ENCODE measurements at places on chromosomes 13 and 19.
A peak's percentile ranks its signal among the peaks of the same experiment; 100 is the strongest.

GRCh38 chr19:13764821-13765394 is 586 bp downstream of the MRI1 start:
- peak; percentile 28 for DNase-seq

GRCh38 chr19:55672418-55672817 is 2.6 kb upstream of the EPN1 start:
- no peak for DNase-seq

DNA sequence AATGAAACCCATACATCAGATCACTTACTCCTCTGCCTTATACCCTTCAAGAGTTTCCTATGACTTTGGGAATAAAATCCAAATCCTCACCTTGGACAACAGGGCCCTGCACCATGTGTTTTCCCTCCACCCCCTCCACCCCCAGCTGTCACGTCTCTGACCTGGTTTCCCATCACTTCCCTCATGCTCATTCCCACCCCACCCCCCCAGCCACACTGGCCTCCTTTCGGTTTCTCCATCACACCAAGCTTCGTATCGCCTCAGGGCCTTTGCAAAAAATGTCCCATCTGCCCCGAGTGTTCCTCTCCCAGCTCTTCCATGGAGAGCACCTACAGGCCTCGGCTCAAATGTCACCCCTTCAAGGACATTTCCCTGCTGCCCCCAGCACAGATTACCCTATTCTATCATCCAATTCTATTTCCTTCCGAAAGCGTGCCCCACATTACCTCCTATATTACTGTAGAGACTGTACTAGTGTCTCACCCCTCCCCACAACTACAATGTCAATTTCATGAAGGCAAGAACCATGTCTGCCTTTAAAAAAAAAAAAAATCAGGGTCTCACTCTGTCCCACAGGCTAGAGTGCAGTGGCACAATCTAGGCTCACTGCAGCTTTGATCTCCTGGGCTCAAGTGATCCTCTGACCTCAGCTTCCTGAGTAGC is 16.8 kb upstream of the FFAR2 start:
- no peak for DNase-seq

GRCh38 chr19:41265395-41266153 is 1.4 kb downstream of the HNRNPUL1 start:
- DNase-seq: peak; percentile 9

DNA sequence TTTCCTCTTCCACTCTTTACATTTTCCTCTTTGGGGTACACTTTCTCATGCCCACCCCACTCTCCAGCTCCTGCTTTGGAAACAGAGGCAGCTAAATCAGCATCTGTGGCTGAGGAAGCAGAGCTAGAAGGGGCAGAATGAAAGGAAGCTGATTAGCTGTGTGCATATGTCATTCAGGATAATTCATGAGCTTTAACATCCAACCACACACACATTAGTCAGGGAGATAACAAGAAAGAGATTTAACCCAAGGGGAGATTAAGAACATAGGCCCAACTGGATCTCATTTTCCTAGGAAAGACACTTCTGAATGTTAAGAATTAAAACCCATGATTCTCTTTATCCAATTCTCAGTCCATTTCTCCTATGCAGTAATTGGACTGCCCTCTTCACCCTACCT is 405.5 kb downstream of the TBC1D4 start:
- DNase-seq: no peak

- peak; percentile 73 for DNase-seq
Measured at GRCh38 chr19:1266916-1267476, 2.1 kb upstream of the CIRBP start.
